ENCODE measurements at places on chromosomes 16 and 17.

GRCh38 chr16:88770461-88771293, 14.3 kb downstream of the PIEZO1 start:
- DNase-seq = no peak

DNA sequence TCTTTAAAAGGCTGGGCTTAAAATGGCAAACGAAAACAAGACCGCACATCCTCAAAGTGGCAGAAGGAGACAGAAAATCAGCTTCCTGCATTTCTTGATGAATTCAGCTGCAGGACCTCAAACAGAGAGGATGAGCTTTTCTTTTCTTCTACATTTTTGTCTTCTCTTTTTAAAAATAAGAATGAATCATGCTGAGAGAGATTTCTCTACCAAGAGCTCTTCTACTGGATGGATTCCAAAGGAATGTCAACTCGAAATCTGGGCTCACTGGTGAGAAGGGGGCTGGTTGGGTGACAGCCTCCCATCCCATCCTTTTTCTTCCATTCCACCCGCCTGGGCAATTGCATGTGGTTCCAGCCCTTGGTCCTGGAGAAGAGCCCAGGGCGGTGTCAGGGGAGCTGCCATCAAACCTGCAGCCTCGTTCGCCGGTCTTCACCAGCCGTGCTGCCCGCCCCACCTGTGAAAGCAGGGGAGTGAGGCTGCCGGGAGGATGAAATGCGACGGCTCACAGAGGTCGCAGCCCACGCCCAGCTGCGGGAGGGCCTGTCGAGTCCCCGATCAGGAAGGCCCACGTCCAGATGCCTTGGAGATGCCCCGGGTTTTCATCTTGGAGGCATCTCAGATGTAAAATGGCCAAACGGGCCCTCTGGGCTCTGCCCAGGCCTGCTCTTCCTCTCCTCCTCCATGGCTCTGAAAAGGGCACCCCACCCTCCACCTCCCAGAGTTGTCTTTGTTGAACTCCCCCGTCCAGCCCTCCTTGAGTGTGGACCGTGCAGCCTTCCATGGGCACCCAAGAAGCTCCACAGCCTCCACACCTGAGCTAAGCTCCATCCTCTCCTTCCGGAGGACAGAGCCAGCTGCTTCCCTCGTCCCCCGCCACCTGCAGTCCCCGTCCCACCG, 121.9 kb downstream of the FOXL1 start:
- no peak for DNase-seq

DNA sequence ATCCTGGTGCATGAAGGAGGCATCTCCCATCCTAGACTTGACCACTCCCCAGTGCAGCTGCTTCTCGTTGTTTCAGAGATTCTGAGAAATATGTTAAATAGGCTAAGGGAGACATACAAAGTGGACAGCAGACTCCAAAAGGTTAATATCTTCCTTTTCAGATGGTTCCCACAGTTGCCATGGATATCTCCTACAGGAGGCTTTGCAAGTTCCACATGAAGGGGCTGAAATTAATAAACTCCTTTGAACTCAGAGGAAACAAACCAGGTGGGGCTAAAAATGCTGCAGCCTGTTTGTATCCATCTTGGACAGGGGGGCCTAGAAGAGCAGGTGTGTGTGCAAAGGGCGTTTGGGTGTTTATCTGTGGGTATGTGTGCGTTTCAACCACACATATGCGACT, 257.4 kb upstream of the XYLT1 start:
- DNase-seq = no peak

GRCh38 chr17:1487939-1488825, 4.3 kb downstream of the MYO1C start:
- DNase-seq = peak; percentile 78

GRCh38 chr16:50742576-50743200, 802 bp downstream of the CYLD start:
- peak; percentile 53 for DNase-seq

- no peak for DNase-seq
Observed at GRCh38 chr17:82281502-82282238, 8.2 kb upstream of the CSNK1D start.

DNA sequence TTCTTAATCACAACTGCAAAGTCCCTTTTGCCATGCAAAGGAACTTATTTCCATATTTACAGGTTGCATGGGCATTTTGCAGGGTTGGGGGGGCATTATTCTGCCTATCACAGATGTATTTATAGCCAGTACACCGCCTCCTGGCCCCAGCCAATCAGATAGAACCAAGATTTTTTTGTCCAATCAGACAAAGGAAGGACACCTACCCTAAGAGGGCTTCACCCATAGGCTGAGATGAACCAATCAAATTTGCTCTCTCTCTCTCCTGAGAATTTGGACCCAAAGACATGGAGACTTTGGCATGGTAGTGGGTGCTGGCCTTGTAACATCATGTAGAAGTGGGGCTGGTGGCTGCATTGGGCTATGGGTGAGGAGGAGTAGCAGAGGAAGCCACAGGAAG, 3.9 kb upstream of the KCNG4 start:
- DNase-seq = no peak

GRCh38 chr16:13298666-13299065, 397.3 kb downstream of the SHISA9 start:
- no peak for DNase-seq

DNA sequence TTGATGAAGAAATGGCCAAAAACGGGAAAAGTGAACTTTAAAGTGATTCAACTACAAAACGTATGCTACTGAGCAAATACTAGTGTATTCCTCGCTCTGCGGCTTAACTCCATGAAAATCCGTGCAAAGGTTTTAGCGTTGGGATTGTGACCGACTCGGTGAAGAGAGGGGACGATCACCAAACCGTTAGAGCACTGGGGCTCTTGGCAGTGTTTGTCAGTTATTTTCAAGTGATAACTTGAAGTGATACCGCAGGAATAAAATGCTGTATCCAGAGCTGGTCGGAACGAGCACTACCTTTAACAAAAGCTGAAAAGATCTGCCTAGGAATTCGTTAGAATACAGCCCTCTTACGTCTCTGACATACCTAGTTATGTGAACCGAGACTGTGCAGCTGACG, 773 bp upstream of the PPM1D start:
- no peak for DNase-seq

- DNase-seq = no peak
Observed at GRCh38 chr17:28228986-28229729, 89.8 kb upstream of the TMEM97 start.

DNA sequence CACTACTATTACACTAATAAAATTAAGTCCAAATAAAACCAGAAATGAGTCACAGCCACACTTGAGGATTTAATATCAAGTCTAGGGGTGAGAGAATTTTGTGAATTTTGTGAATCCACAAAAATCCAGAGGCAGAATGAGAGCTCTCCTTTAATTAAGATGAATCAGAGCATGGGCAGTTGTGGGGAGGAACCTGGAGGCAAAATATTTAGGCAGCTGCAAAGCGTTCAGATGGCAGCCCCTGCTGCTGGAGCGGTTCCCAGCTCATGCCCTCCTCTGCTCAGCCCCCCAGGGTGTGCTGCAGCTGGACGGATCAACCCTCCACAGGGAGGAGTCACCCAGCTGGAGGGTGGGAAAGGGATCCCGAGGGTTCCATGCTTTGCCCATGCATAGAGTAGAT, 43.4 kb upstream of the IRX6 start:
- no peak for DNase-seq

GRCh38 chr17:63246344-63246743, 199.8 kb downstream of the CYB561 start:
- DNase-seq = no peak

GRCh38 chr16:19748389-19749168, 30.5 kb downstream of the IQCK start:
- no peak for DNase-seq

DNA sequence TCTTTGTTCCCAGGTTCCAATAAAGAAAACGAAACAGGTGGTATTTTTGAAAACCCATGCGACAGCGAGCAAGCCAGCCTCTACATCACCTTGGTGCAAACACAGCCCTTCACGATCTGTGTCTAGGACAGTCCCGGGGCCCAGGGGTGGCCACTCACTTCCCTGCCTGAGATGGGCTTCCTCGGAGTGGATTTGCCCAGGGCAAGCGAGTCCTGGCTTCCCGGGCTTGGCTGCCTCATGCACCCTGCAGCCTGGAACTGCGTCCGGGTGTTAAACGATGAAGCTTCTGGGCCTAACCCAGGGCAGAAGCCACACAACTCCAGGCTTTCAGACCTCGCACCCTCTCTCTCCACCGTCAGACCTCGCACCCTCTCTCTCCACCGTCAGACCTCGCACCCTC, 66.0 kb downstream of the RPH3AL start:
- no peak for DNase-seq

- no peak for DNase-seq
Observed at GRCh38 chr17:47751471-47751870, 18.4 kb downstream of the TBX21 start.

DNA sequence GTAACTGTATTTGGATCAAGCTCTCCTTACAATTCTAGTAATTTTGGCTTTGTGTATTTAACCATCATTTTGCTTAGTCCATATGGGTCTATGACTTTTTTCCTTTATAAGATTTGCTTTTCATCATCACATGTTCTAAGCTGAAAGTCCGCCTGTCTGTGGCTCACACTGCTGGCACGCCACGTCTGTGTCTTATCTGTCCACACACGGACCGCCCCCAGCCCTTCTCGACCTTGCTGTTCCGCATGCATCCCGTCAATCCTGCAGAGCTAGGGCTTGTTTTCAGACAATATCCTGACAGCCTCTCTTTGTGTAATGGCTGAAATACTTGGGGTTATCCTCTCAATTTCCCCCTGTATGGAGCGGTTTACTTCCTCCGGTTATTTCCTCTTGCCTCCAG, 8.4 kb upstream of the ALDH3A1 start:
- DNase-seq = no peak

- no peak for DNase-seq
Observed at GRCh38 chr17:59506894-59507726, 58.3 kb upstream of the DHX40 start.

DNA sequence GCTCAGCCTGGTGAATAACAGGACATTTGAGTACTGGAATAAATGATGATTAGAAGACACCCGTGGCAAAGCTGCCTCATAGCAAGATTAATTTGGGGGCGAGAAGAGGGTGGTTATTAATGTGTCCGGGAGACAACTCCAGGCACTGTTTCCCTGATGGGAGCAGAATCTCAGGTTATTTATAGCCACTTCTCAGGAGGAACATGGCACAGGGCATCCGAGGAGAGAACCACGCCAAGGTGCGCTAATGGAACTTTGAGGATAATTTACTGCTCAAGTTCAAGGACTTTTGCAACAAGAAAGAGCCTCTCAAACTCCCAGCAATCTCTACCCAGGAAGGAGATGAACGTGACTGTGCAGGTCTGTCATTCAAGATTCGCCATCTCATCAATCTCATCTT, 362.5 kb upstream of the ERCC4 start:
- no peak for DNase-seq

DNA sequence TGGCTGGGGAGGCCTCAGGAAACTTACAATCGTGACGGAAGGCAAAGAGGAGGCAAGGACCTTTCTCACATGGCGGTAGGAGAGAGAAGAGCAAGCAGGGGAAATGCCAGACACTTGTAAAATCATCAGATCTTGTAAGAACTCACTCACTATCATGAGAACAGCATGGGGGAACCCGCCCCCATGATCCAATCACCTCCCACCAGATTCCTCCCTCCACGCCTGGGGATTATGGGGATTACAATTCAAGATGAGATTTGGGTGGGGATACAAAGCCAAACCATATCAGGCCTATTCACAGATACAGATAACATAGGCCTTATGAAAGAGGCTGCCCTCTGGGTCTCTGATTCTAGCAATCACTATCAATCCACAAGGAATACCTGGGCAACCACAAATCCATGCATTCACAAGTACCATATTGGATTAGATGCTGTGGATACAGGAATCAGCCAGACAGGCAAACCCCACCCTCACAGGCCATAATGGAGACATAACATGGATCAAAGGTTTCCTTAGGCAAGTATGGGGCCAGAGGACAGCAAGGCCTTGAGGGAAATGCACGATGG, 284.9 kb downstream of the SOX9 start:
- no peak for DNase-seq

DNA sequence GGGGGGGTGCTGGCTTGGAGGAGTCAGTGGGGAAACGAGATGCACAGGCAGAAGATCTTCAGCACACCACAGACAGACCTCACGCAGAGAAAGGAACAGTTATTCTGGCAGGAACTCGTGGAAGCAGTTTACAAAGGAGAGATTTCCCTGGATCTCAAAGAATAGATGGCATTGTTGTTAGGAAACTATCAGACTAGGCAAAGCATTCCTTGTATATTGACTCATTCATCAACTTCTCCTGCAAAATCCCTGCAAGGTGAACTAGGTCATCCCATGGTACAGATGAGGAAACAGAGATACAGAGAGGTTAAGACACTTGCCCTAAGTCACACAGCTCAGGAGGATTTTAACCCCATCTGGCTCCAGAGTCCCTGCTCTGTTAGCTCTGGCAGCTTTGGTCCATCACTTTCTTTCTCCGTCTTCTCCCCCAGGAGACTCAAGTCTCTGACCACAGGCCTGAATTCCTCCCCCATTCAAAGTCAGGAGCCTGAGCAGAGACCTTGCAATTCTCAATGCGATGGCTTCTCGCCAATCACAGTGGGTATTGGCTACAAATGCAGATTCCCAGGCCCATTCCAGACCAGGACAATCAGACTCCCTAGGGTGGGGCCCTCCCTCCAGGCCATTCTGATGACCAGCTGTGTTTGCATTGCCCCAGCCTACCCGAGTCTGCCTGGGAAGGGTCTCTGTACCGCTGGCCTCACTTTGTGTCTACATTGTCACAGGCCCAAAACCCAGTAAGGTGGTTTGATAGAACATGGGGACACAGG, 56.4 kb downstream of the LITAF start:
- DNase-seq = no peak

DNA sequence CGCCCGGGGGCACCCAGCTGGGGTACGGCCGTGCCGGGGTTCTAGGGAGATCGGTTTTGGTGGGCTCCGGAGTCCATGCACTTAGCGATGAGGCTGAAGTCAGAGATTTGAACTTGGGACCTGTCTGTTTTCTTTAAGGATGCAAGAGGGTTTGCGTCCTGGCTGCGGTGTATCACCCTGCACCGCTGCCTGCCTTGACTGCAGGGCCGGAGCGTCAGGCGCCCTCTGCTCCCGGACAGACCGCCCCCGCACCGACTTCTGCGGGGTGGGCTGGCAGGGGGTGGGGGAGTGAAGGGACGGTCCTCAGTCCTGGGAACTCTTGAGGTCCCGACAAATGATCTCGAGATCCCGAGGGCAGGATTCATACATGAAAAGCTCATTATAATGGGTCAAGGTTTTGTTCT, 701 bp downstream of the PDP2 start:
- no peak for DNase-seq

GRCh38 chr16:67865318-67865717, 7.5 kb upstream of the EDC4 start:
- DNase-seq = no peak

DNA sequence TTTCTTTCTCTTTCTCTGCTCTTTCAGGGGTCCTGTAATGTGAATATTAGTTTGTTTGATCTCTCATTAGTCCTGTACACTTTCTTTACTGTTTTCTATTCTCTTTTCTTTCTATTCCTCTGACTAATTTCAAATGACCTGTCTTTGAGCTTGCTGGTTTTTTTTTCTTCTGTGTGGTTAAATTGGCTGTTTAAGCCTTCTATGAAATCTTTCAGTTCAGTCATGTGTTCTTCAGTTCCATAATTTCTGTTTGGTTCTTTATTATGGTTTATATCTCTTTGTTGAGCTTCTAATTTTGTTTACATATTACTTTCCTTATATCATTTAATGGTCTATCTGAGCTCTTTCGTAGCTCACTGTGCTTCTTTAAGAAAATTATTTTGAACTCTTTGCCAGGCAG, 31.3 kb upstream of the NKD1 start:
- no peak for DNase-seq
